ENCODE measurements at places on chromosomes 3 and 15.

- DNase-seq, result no peak
These were observed 3.2 kb downstream of the MAN2A2 start for GRCh38 chr15:90906181-90906849.

- no peak for DNase-seq
These were observed 8.3 kb downstream of the POLG start for GRCh38 chr15:89326316-89326715.

DNA sequence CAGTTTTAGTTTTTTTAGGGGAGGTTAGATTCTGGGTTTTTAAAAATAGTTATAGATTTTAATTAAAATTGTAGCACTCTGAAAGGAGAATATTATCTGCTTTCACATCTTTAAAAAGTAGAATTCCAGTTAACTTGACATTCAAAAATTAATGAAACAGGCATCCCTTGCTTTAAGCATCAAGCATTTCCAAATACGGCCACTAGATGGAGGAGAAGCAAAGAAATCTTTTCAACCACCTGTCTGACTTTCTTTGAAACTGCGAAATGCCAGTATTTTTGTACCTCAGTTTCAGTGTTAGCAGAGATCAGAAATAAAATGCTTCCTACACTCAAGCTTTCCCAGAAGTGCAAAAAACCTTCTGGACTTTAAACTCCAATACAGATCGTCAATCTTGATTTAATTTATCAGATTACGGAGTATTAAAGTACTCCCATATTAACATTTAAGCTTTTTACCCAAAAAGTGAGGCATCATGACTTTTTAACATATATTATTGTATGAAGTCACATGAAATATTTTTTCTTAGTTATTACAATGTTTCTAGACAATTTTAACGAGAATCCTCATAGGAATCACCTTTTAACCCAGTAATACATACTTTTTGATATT is 153.3 kb downstream of the P3H2 start:
- DNase-seq, result no peak

DNA sequence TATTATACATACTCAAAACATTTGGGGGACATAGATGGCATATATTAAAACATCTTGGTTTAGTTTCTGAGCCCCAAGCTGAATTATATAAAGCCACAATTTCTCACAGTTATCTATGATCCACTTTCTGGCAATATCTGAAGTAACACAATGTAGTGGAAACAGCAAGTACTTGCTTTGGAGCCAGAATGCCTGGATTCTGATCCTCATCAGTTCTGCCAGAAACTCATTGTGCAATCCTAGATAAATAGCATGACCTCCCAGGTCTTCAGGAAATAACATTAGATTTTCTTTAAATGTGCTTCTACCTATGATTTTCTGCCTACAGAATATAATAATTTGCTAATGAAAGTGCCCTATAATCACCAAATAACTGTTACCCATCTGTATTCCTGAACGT is 544.9 kb downstream of the NAALADL2 start:
- no peak for DNase-seq

GRCh38 chr15:96264351-96264798 is 66.1 kb upstream of the NR2F2 start:
- no peak for DNase-seq

DNA sequence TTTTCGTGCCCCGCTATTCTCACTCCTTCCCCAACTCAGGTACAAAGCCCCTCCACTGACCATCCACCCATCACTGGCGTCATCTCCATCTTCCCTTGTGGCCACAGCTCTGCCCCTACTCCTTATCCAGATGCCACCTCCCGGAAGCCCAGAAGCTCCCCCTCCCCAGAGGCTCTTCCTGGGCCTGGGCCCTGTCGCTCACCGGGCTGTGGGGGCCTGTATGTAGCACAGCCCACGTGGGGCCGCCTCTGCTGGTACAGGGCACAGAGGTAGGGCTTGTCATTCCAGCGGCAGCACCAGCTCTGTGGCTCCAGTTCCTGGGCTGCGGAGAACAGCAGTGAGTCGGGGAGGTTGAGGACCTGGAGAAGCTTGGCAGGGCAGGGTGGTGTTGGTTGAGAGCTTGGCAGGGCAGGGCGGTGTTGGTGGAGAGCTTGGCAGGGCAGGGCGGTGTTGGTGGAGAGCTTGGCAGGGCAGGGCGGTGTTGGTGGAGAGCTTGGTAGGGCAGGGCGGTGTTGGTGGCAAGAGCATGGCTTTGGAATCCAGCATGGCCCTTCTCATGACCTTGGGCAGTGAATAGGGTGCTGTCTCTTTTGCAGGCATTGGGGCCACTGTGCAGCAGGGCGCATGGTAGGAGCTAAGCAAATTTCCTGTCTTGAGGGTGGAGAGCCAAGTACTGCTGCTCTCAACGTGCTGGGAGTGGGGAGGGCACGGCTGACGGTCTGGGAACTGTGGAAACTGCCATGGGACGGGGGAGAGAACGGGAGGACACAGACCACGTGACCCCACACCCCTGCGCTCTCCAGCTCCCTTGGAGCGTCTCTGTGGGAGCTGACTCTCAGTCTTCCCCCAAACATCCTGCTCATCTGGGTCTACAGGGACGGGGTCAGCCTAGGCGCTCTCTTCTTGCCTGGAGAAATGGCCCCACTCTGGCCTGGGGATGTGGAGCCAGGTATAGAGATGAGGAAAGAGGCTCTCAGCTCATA is 43.4 kb downstream of the MUC20 start:
- DNase-seq, result no peak

DNA sequence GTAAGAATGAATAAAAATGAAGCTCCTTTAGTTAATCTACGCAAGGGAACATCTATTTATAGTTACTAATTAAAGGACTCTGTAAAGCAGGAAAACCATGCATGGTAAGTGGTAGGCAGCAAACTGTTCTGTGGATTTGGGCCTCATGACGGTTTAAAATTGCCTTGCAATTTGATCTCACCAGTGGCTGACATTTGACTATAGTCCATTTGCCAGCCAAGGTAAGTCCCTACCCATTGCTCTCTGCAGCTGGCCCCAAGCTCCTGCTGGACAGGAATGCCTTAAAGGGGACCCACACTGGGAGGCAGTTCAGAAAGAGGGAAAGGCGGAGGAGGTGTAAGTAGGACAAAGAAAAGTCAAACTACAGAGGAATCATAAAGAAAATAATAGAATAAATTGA is 203.3 kb downstream of the PLCL2 start:
- no peak for DNase-seq

DNA sequence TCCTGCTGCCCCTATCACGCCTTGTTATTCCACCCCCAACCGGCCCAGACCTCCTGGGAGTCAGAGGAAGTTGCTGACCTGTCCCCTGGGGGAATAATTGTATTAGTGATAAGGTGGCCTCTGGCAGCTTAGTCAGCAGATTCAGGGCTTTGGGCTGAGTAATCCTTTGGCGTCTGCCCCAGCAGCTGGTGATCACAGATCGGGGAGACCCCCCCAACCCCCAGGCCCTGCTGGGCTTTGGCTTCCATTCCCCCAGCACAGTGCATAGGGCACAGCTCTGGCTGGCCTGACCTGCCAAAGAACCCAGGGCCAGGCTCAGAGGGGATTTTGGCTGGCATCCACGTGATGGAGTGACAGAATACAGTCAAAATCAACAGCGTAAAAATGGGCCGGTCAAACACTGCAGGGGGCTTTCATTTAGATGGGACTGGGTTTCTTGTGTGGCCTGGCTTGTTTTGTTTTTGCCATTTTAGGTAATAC is 3.9 kb upstream of the NR2E3 start:
- no peak for DNase-seq
